A549 (cell line): ENCODE measurements at places on chromosomes 3 and 15.
A peak's percentile ranks its signal among the peaks of the same experiment; 100 is the strongest.

DNA sequence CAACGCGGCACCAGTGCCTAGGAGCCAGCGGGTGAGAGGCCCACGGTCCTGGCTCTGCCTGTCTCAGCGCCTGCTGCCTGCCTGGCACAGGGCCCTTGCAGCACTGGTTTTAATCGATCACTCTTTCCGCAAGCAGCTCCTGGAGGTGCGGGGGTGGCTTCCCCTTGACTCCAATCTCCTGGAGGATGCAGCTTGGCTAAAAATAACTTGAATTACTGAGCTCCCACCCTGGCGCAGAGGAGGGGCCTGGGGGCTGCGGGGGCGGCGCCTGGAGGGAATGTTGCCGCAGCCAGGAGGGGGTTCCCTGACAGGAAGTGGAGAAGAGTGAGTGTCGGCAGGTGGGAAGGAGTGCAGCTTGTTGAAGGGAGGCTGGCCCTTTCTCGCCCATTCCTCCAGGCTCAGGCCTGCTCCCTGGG, 9.9 kb upstream of the RPL29 start:
- no peak for DNase-seq

GRCh38 chr3:172824229-172824628, 73.7 kb downstream of the ECT2 start:
- DNase-seq: no peak

DNA sequence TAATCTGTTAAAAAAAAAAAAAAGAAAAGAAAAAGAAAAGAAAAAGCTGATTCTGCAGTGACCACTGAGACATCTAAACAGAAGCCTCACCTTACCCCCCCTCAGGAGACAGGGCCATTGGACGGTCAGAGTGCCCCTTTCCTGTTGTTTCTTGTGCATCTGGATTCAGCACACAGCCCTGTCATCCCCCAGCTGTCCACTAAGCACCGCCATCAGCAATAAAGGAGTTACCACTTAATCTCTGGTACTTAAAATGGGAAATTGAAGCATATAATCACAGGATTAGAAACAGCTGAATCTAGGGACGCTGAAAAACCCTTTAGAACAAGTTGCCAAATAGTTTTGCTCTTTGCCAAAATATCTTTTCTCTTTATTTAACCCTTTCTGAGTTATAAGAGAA, 62.5 kb downstream of the TRIM69 start:
- peak; percentile 19 for DNase-seq

DNA sequence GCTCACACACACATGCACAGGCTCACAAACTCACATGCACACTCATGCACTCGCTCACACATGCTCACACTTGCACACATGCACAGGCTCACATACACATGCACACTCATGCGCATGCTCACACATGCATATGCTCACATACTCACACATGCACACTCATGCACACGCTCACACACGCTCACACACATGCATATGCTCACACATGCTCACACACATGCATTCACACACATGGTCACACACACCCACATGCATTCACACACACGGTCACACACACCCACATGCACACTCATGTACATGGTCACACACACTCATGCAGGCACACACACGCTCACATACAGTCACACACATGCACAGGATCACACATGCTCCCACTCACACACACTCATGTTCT, 132.8 kb upstream of the SMAD3 start:
- no peak for DNase-seq

GRCh38 chr3:9222956-9223639, 26.3 kb downstream of the SRGAP3 start:
- no peak for DNase-seq

- DNase-seq: no peak
These were observed 20.2 kb downstream of the TLE3 start for GRCh38 chr15:70077188-70078147.

DNA sequence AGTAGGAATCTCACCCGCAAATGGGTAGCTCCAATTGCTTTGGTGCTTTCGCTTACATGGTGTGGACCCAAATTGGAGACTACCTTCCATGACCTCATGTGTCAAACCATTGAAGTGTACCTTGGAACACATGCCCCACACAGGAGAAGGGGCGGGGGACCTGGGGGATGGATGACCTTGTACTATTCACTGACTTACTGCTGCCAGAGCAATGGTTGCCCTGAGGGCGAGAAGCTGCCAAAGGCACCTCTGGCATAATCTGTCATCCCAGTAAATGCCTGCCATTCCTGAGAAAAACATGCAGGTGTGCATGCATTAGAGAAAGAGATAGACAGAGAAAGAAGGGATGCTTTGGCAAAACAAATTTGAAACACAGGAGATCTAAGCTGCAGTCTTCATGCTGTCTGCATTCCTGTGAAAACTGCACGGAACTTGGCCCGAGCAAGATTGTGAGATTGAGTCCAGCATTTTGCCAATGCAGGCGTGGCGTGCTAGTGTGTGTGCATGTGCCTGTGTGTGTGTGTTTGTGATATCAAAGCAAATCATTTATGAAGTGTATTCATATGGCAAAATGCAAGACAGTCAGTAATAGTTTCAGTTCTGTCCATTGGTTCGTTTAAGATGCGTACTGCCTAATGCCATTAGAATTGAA, 219.5 kb upstream of the MDFIC2 start:
- DNase-seq: no peak

- DNase-seq: no peak
These were observed 618.1 kb downstream of the RBMS3 start for GRCh38 chr3:29899021-29899420.

- DNase-seq: no peak
These were observed 27.6 kb downstream of the TBC1D23 start for GRCh38 chr3:100288288-100288894.

DNA sequence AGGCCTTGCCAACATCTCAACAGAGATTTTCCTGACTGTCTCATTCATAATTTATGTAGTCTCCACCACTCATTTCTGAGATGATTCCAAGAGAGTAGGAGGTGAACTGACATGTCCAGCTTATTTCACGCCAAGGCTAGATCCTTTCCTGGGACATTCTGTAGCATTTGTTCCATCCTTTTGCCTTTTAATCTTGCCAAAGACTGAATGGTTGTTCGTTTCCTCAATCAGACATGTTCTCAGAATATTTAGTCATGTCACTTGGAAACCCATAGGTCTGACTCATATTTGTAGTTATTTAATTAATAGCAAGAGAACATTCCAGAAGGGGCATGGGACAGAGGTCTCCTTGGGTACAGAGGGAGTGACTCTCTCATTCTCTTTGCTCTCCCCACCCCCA, 80.9 kb downstream of the DHX36 start:
- DNase-seq: no peak

- DNase-seq: no peak
These were observed 23.8 kb downstream of the TRANK1 start for GRCh38 chr3:36920884-36921567.

DNA sequence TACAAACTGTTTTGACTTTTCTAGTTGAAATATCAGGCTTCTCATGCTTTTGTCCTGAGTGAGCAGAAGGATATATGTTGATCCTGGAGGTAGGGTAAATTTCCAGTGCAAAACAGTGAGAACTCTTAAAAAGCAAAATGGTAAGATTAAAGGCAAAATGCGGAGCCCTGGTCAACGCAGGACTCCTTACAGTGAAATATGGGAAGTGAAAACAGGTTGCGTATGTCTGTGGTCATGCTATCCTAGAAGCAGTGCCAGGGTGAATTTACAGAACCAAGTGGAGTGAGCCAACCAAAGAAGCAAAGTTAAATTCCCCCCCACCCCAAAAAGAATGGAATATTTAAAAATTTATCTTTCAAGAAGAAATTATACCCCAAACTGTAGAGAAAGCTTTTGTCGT, 256.4 kb downstream of the NR2F2 start:
- DNase-seq: no peak

DNA sequence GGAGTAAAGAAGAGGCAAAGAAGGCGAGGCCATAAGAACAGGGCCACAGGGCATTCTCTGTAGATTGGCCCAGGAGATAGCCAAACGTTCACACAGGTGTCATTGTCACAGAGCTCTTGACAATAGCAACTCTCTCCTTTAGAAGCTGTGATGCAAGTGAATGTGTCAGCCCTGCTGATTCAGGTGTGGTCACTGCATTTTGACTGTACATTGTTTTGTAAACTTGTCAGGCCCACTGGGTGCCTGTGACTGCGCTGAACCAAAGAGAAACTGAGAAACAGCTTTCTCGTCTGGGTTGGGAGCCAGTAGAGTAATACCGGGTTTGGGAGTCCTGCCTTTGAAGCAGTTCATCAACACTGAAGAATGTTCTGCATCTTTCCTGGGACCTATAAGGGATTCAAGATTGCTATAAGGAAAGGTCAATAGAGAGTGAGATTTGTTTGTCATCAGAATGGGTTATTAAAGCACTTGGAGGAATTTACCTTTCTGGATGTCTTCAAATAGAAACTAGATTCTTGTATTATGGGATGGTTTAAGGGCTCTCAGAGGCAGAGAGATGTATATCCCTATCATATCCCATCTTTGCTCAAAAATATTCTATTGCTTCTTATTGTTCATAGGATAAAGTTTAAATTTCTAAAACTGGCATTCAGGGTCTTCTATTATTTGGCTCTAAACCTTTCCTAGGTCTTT, 45.4 kb downstream of the TMEM45A start:
- no peak for DNase-seq

DNA sequence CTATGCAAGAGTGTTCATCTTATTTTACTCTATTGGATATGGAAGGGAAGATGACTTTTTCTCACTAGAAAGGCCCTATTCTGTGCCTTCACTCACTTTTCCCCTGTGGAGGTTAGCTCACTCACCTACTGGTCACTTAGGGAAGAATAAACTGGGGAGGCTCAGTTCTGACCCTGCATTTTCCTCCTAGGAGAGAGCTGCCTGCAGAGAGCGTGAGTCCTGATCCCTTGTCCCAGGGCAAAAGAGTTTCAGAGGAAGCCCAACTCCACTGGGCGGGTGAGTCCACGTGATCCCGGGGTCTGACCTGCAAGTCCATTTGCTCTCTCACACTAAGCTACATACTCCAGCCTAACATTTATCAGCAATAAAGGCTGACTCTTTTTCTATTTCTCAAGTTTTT, 8.4 kb downstream of the MORC1 start:
- DNase-seq: no peak

DNA sequence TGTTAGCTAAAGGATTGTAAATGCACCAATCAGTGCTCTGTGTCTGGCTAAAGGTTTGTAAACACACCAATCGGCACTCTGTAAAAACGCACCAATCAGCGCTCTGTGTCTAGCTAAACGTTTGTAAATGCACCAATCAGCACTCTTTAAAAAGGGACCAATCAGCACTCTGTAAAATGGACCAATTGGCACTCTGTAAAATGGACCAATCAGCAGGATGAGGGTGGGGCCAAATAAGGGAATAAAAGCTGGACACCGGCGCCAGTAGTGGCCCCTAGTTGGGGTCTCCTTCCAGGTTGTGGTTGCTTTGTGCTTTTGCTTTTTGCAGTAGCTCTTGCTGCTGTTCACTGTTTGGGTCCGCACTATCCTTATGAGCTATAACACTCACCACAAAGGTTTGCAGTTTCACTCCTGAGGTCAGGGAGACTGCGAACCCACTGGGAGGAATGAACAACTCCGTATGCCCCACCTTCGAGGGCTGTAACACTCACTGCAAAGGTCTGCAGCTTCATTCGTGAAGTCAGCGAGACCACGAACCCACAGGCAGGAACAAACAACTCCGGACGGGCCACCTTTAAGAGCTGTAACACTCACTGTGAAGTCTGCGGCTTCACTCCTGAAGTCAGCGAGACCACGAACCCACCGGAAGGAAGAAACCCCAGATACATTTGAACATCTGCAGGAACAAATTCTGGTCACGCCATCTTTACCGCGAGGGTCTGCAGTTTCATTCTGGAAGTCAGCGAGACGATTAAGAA, 1.1 kb upstream of the SUCLG2 start:
- DNase-seq: peak; percentile 37

- DNase-seq: no peak
These were observed 67.1 kb downstream of the APBA2 start for GRCh38 chr15:28952666-28953491.

DNA sequence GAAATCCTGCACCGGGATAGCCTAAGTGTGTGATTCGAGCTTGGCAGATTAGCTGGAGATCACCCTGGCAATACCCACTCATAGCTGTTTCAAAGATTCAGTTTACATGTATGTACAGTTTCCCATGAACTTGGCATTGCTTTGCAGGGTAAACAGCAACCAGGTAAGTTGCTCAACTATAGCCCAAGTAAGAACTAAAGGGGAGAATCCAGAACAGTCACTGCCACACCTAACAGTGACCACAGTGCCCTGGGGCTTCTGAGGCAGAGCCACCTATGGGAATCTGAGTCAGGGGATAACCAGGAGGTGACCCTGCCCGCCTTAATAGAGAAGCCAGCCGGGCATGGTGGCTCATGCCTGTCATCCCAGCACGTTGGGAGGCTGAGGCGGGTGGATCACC, 15.9 kb downstream of the CDAN1 start:
- no peak for DNase-seq

DNA sequence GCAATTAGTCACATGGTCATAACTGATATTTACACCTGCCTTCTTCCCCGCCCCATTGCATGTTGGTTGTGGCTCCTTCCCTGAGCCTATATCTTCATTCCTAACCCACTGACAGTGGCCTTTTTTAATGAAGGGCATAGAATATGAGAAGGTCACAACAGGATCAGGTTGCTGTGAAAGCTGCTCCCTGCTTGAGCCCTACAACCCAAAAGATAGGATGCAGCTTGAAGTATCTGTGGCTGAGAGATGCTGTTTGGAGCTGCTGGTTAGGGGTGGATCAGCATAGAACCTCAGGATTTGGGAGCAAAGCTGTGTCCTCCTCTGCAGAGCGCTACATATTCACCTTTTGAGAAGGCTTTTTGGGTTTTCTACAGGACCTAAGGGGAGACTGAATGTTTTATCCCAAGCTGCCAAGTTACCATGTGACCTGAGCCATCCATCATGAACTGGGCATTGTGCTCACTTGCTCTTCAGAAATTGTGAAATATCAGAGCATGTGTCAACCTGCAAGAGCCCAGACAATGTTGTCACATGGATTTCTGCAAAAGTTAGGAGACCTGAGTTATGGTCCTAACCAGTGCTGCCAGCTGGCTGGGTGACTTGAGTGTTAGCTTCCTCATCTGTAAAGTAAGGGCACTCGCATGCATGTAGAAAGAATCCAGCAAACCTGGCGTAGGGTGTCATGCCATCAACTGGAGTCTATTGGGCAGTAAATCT, 49.8 kb upstream of the ARL8B start:
- no peak for DNase-seq

DNA sequence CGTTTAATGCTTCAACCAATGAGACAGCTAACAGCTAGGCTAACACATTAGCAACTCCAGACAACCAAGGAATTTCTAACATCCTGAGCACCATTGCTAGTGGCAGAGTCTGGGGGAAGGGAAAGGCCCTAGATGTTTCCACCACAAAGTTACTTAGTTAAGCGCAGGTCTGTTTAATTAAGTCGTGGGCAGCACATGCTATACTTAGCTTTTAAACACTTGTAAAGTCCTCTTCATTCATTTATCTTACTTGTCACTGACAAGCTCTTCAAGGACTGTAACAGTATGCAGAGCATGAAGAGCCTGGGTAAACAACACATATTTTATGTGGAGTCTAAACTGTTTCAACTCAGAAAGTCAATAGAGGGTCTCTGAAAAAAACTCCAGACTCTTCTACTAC, 221.1 kb upstream of the WNT5A start:
- DNase-seq: no peak

GRCh38 chr3:48243886-48244285, 3.0 kb downstream of the ZNF589 start:
- no peak for DNase-seq
